B cell (primary cell): ENCODE measurements at places on chromosomes 7 and 10.

- no peak overlapping the region for H3K4me3 ChIP-seq
- H3K36me3 ChIP-seq = peaks cover 8% of the 10 kb centered on the region
- DNase-seq = no peak
- H3K27ac ChIP-seq = no peak overlapping the region
Observed at GRCh38 chr10:73731588-73732375, 12.4 kb upstream of the SEC24C start.

- no peaks in the 10 kb centered on the region for H3K36me3 ChIP-seq
- no peak overlapping the region for H3K27ac ChIP-seq
- no peaks in the 10 kb centered on the region for H3K4me1 ChIP-seq
- H3K4me3 ChIP-seq = no peak overlapping the region
Observed at GRCh38 chr10:85786401-85786899, 580.1 kb downstream of the GRID1 start.

GRCh38 chr10:71024490-71024889 is 136.1 kb upstream of the PCBD1 start:
- H3K27ac ChIP-seq = no peak overlapping the region
- H3K4me3 ChIP-seq = no peak overlapping the region
- no peaks in the 10 kb centered on the region for H3K36me3 ChIP-seq
- no peak for DNase-seq
- H3K4me1 ChIP-seq = no peaks in the 10 kb centered on the region

DNA sequence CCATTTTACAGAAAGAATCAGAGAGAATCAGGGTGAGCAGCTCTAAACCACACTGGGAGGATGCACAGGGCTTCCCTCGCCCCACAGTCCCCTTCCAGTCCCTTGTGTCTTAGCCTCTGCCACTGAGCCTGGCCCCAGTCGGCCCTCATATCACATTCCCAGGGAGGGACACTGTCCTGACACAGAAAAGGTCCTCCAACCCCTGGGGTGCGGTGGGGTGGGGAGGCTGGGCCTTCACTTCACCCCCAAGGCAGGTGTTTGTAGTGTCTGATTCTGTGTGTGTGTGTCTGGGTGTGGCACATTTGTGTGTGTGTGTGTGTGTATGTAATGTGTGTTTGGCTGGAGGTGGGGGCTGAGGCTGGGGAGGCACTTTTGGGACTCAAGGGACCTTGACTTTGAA is 1.8 kb upstream of the KCP start:
- DNase-seq = no peak
- H3K27ac ChIP-seq = no peak overlapping the region
- no peak overlapping the region for H3K4me3 ChIP-seq
- H3K4me1 ChIP-seq = peaks cover 30% of the 10 kb centered on the region
- peaks cover 48% of the 10 kb centered on the region for H3K27me3 ChIP-seq
- H3K36me3 ChIP-seq = no peaks in the 10 kb centered on the region

GRCh38 chr10:113616244-113617074 is 47.4 kb downstream of the NRAP start:
- no peak overlapping the region for H3K4me3 ChIP-seq
- DNase-seq = no peak
- H3K36me3 ChIP-seq = no peaks in the 10 kb centered on the region
- no peak overlapping the region for H3K27ac ChIP-seq

GRCh38 chr10:112052166-112052565 is 131.4 kb downstream of the GPAM start:
- DNase-seq = no peak
- H3K4me1 ChIP-seq = no peaks in the 10 kb centered on the region
- H3K4me3 ChIP-seq = no peak overlapping the region
- no peak overlapping the region for H3K27ac ChIP-seq

GRCh38 chr10:37700886-37701780 is 156.3 kb downstream of the ZNF248 start:
- no peak overlapping the region for H3K4me3 ChIP-seq
- H3K4me1 ChIP-seq = no peaks in the 10 kb centered on the region
- no peak overlapping the region for H3K27ac ChIP-seq
- DNase-seq = no peak
- H3K27me3 ChIP-seq = no peaks in the 10 kb centered on the region

DNA sequence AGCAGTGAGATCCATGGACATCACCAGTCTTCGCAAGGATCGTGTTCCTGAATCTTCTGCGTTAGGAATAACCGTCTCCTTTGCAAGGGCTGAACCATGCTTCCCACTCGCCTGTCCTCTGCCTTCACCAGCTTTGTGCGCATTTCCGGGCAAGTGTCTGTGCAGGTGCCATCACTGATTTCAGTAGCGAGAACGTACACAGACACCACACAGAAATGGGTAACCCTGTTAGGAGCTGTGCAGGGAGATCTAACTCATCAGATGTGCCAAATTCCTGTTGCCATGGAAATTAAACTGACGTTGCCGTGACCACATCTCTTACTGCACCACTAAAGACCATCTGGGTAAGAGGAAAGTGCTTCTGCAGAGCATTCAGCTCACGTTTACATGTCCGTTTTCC is 146.3 kb downstream of the DIP2C start:
- H3K36me3 ChIP-seq = no peaks in the 10 kb centered on the region
- H3K27me3 ChIP-seq = no peaks in the 10 kb centered on the region
- no peak for DNase-seq

GRCh38 chr7:151008511-151009323 is 15.6 kb downstream of the ATG9B start:
- H3K36me3 ChIP-seq = no peaks in the 10 kb centered on the region
- peak overlapping the region; percentile 7 for H3K4me3 ChIP-seq
- peak; percentile 81 for DNase-seq
- no peak overlapping the region for H3K27ac ChIP-seq

DNA sequence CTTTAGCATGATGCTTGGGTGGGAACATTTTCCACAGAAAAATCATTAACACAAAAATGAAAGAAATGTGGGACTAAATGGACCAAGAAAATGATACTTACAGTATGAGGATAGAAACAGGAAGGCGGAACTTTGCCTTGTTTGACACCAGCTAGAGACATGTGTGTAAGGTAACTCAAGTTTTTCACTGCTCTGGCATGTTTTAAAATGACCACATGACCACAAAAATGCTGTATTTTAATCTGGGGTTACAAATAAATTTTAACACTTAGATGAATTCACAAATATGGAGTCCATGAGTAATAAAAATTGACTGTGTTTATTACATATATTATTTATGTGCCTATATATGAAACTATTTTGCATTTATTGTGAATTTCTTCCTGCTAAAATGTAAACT is 100.9 kb upstream of the PHYHIPL start:
- H3K27ac ChIP-seq = no peak overlapping the region
- no peaks in the 10 kb centered on the region for H3K36me3 ChIP-seq
- no peaks in the 10 kb centered on the region for H3K27me3 ChIP-seq
- no peaks in the 10 kb centered on the region for H3K4me1 ChIP-seq
- no peak overlapping the region for H3K4me3 ChIP-seq

DNA sequence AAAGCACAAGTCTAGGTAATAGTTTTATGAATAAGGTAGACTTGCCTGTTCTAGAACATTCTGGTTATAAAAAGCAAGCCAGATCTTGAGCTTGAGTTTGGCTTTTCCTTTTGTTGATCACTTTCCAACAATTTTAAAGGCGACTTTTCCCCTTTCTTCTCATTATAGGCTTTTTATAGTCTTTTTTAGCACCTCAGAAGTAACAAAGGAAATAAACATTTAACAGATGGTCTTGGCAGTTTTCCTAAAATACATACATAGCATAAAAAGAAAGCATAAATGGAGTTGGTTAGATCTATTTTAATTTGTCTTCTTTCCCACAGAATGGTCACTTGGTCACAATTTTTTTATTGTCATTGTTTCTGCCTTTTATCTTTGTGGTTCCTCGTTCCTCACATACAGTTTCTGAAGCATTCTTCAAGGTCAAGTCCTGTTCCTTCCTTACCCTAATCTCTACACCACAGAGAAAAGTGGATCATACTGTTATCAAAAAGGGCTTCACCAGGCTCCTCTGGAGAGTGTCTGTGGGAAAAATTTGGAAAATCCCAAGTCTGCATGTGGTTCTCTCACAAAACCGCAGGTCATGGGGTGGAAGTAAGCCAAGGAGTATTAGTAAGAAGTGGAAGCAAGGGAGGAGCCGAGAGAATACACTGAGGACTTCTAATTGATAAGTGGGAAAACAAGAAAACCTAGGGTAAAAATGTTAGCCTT is 31.3 kb downstream of the THNSL1 start:
- no peak for DNase-seq
- H3K36me3 ChIP-seq = no peaks in the 10 kb centered on the region
- H3K27ac ChIP-seq = no peak overlapping the region
- H3K4me1 ChIP-seq = no peaks in the 10 kb centered on the region
- no peaks in the 10 kb centered on the region for H3K27me3 ChIP-seq

DNA sequence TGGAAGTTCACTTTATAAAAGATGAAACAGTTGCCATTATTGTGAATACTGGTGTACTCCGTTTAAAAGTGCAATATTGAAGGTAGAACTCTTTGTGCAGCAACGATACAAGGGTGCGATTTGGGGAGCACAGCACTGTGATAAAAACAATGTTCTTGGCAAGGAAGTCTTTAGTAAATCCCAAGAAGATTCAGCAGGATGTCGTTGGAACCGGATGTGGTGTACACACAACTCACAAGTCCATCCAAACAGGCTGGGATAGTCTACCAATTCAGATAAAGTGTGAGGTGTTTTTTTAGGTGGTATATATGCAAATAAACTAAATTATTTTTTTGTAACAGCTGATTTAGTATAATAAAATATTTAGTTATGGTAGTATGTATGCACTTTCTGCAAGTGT is 46.7 kb downstream of the ZNF777 start:
- DNase-seq = no peak
- H3K27me3 ChIP-seq = peaks cover 17% of the 10 kb centered on the region
- no peak overlapping the region for H3K27ac ChIP-seq
- H3K4me1 ChIP-seq = no peaks in the 10 kb centered on the region
- H3K4me3 ChIP-seq = no peak overlapping the region

DNA sequence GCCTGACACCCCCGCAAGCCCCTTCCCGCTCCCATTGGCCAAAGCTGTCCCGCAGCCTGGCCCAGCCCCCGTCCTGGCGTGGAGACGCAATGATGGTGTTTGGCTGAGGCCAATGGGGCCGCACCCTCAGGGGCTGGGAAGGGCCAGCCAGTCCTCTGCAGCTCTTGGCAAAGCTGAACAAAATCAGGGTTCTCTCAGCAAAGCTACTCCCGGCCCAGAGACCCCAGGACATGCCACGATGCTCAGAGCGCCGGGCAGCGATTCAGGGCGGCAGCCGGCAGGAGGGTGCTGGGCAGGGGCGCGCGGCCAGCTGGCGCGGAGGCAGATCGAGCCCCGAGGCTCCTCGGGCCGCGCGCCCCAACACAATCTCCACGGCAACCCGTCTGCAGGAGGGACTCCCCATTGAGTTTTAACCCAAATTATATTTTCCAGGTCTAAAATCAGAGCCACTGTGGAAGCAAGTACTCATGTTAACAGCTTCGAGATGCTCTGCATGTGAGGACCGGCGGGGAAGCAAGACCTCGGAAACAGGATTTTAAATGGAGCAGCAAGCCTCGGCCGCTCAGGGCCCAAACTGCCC is 8.8 kb upstream of the CNPY1 start:
- no peaks in the 10 kb centered on the region for H3K36me3 ChIP-seq
- H3K4me3 ChIP-seq = no peak overlapping the region
- H3K4me1 ChIP-seq = no peaks in the 10 kb centered on the region

- H3K36me3 ChIP-seq = no peaks in the 10 kb centered on the region
- H3K27ac ChIP-seq = peak overlapping the region; percentile 92
- no peak overlapping the region for H3K4me3 ChIP-seq
- no peak for DNase-seq
- H3K27me3 ChIP-seq = no peaks in the 10 kb centered on the region
Observed at GRCh38 chr10:124643330-124644009, 100.7 kb downstream of the FAM53B start.

- no peaks in the 10 kb centered on the region for H3K36me3 ChIP-seq
- H3K27ac ChIP-seq = no peak overlapping the region
- no peak overlapping the region for H3K4me3 ChIP-seq
- DNase-seq = no peak
Observed at GRCh38 chr10:13690281-13690825, 103.6 kb downstream of the PRPF18 start.
